ENCODE measurements at places on chromosomes 4 and X. TPM values are rescaled to one million over a fixed set of nuclear protein-coding genes. Genes with fewer than 3 reads are reported as not detected.

The FAM9B gene
- not detected for total RNA-seq

The ABCG2 gene
- 3.7 TPM for total RNA-seq

The AMBN gene
- not detected for total RNA-seq

The CSAG2 gene
- not detected for total RNA-seq

The MAGEB1 gene
- not detected for total RNA-seq

The PFKFB1 gene
- total RNA-seq: 0.30 TPM

The GABRG1 gene
- not detected for total RNA-seq

The CCNA2 gene
- total RNA-seq: 0.88 TPM

The ZBED1 gene
- 31.3 TPM for total RNA-seq

The SH2D1A gene
- total RNA-seq: 0.78 TPM

The ESX1 gene
- not detected for total RNA-seq

The RHOXF2 gene
- total RNA-seq: not detected

The TBCK gene
- total RNA-seq: 64.1 TPM

- no peak for DNase-seq
Observed at GRCh38 chr4:7396186-7396910, 38.4 kb downstream of the PSAPL1 start.

DNA sequence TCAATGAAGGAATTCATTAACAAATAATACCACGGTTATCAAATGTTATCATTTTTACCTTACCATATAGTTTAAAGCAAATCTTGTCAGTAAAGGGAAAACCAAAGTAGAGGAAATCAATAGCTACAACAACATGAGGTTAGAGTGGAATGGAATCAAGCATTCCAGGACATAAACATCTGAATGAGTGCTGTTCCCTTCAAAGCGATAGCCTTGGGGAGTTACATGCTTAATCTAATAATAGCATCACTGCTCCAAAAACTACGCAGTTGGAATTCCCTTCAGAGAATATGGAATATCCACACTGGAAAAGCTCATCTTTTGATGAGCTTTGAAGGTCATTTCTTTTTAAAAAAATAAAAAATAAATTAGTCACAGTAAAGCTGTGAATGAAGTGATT lies 31.2 kb downstream of the PDE5A start:
- no peak for DNase-seq

- no peak for DNase-seq
Observed at GRCh38 chr4:145186729-145187128, 6.3 kb upstream of the OTUD4 start.

- peak; percentile 95 for DNase-seq
Observed at GRCh38 chrX:41084893-41085511, at the start of gene USP9X. USP9X (plus strand) TSS chrX:41085445; CDS start chrX:41123629, 38,184 bp downstream.

DNA sequence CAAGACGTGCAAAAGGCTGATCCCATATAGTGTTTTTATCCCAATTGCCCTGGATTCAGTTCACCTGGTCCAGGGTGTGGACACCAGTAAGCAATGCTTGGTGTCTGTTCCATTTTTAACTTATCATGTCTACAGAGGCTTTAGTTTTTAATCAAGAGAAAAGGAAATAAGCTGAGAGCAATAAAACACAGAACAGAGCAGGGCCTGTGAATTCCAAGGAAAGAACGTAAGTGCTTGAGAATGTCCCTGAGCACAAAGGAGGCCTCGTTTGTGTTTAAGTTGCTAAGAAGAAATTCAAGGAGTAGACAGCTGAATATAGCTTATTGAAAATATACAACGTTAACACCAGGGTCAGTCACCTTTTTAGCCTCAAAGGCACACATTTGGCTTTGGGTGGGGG lies 191.3 kb downstream of the GPC3 start:
- DNase-seq: no peak

GRCh38 chrX:102129473-102129872 lies 4.0 kb downstream of the TCEAL2 start:
- DNase-seq: no peak

- DNase-seq: no peak
Observed at GRCh38 chr4:145716661-145717200, 36.8 kb downstream of the C4orf51 start.

DNA sequence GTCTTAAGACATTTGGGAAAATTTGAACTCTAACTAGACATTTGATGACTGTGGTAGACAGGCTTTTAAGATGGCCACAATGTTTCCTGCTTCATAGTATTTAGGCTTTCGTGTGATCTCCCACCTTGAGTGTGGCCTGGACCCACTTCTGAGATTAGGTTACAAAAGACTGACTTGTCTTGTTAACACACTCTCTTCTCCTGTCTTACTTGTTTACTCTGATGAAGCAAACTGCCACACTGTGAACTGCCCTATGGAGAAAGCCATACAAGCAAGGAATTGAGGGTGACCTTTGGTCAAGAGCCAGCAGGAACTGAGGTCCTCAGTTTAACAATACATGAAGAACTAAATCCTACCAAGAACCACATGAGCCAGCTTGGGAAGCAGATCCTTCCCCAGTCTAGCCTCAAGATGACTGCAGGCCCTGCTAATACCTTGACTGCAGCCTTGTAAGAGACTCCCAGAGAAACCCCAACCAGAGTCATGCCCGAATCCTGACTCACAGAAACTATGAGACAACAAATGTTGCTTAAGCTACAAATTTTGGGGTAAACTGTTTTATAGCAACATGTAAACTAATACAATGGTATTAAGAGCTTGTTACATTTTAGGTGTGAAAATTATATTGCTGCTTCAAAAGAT lies 20.3 kb downstream of the UBA6 start:
- no peak for DNase-seq

GRCh38 chrX:121308276-121308805 lies 260.9 kb downstream of the GLUD2 start:
- DNase-seq: no peak

GRCh38 chrX:40120838-40121580 lies 23.3 kb upstream of the BCOR start:
- no peak for DNase-seq

GRCh38 chrX:108117988-108118387 lies 26.4 kb downstream of the ATG4A start:
- no peak for DNase-seq

- no peak for DNase-seq
Observed at GRCh38 chrX:24979081-24979480, 36.7 kb downstream of the ARX start.

DNA sequence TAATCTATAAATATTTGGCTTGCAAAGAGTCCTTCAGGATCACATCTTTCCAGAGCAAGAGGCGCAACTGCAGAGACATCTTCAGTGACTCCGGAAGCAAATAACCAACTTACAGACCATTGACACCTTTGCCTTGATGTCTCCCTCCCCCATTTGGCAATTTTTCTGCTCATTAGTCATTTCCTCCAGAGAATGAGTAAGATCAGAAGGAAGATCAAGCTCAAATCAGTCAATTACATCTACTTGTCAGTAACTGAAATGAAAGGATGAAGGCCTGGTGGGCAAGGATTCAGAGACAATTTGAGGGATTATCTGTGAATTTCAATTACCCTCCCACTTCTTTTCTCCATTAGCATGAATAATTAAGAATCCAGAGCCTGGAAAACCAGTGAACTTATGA lies 665.6 kb upstream of the CPEB2 start:
- no peak for DNase-seq

DNA sequence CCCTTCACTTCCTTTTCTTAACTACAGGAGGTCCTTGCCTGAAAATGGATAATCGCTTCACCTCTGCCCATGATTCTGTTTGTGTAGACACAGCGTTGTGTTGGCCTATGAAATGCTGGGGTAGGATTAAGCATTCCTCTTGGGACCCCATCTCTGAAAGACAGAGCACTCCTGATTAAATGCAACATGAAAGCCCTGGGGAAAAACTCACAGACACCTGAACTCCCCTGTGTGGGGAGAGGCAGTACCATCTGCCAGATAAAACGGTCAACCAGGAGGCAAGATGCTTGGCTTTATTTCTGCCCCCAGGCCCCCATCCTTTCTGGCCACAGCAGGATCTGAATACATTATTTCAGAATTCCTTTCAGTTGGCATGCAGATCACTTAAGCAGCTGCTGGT lies 1.9 kb downstream of the LGI2 start:
- no peak for DNase-seq

DNA sequence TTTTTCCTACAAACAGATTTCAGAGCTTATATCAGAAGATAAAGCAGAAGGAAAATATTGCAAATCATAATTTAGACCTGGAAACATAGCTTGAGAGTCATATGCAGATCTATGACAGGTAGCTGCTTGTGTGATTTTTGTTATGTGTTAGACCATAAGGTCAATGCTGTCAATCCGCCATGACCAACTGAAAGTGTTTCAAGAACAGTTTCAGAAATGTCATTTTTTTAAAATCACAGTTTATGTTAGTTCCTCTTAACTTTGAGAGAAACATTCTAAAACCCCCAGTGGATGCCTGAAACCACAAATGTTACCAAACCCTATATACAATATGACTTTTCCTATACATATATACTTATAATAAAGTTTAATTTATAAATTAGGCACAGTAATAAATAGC lies 391.3 kb upstream of the FAM241A start:
- DNase-seq: no peak

DNA sequence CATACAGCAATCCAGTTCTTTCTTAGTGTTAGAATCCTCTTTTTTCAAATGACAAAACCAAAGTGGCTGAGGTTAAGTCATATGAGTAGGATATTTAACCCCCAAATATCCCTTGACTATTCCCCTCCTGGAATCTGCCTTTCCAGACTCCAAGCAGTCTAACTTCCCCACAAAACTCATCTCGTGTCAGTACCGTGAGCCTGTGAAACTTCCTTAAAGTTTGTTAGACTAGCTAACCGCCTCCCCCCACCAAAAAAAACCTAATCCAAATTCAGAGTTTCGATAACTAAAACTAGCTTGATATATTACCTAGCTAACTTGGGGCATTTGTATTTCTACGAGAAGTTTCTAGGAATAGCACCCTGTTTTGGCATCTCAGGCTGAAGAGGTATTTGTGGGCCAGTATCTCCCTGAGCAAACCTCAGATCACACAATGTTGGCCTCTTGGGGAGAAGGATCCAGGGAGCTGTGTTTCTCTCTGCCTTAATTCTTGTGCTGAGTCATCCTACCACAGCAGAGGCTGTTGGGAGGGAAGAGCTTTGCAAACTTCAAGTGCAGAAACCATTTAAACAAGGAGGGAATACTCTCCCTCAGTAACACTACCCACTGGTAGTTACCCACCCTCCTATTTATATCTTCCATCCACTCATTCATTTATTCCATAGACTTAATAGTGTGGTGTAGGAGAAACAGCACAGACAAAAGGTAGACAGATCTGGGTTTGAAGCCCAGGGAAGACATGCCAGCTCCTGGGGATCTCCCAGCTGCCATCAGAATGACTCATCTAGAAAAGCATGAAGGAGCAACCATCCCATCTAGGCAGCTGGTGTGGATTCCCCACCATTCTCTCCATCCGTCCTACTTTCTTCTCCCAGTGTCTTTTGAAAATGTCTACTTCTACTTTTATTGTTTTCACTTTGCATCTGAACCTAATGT lies 39.3 kb upstream of the TXK start:
- no peak for DNase-seq

- no peak for DNase-seq
Observed at GRCh38 chrX:26851981-26852380, 611.2 kb downstream of the PPP4R3C start.

DNA sequence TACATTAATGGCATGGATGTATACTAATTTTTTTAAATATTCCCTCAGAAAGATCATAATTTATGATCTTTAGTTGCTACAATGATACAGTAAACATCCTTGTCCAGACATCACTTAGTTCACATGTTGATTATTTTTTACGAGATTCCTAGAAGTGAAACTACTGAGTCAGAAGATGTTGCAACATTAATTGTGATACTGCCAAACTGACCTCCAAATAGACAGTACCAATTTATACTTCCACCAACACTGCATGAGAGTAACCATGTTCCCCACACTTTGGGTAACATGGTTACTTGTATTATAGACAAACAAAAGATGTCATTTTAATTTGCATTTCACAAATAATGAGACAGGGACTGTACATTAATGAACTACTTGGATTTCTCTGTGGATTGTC lies 19.6 kb downstream of the RCHY1 start:
- DNase-seq: no peak

GRCh38 chr4:55291227-55291640 lies 54.8 kb upstream of the SRD5A3 start:
- no peak for DNase-seq

GRCh38 chrX:109774706-109775105 lies 41.6 kb upstream of the ACSL4 start:
- DNase-seq: no peak

- DNase-seq: no peak
Observed at GRCh38 chr4:177771645-177772044, 329.4 kb upstream of the AGA start.

GRCh38 chrX:115639334-115639880 lies 78.4 kb downstream of the PLS3 start:
- DNase-seq: no peak

DNA sequence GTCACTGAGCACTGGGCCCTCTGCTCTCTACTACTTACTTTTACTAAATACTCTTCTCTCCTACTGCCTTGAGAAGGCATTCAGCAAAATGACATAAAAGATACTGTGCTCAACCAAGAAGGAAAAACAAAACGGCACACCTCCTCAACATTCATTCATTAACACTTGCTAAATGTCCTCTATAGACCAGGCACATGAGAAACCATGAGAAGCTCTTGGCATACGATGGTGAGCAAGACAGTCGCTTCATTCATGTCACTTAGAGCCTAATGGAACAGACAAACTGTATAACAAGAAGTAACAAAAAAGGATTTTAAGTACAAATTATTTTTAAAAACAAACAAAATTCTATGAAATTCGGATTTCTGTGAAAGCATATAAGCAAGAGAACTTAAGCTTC lies 38.7 kb downstream of the COL25A1 start:
- DNase-seq: no peak

DNA sequence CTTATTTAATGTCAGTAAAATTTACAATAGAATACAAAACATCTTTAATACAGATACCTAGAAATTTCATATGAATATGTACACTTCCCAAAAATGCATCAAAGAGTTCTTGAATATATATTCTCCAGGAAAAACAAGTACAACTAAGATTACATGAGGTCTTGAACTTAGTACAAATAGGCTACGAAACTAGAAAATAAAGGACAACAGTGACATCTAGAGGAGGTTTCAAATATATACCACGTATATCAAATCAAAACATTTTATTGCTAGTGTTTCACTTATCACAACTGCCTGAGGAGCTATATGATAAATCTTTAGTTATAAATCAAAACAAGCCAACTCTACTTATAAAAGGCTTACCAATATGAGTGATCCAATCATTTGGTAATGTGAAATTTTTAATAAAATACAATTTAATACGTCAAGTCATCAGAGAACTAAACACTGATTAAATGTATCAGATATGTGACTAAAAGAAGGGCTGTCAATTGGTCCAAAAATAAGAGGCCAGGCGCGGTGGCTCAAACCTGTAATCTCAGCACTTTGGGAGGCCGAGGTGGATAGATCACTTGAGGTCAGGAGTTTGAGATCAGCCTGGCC lies 36.6 kb downstream of the ANAPC10 start:
- no peak for DNase-seq

GRCh38 chrX:637660-638481 lies 7.3 kb downstream of the SHOX start:
- DNase-seq: no peak
